ENCODE measurements at places on chromosomes 6 and 20. TPM values are rescaled to one million over a fixed set of nuclear protein-coding genes. Genes with fewer than 3 reads are reported as not detected.

GRCh38 chr6:135412761-135413160, 84.8 kb downstream of the AHI1 start:
- no peak for DNase-seq

DNA sequence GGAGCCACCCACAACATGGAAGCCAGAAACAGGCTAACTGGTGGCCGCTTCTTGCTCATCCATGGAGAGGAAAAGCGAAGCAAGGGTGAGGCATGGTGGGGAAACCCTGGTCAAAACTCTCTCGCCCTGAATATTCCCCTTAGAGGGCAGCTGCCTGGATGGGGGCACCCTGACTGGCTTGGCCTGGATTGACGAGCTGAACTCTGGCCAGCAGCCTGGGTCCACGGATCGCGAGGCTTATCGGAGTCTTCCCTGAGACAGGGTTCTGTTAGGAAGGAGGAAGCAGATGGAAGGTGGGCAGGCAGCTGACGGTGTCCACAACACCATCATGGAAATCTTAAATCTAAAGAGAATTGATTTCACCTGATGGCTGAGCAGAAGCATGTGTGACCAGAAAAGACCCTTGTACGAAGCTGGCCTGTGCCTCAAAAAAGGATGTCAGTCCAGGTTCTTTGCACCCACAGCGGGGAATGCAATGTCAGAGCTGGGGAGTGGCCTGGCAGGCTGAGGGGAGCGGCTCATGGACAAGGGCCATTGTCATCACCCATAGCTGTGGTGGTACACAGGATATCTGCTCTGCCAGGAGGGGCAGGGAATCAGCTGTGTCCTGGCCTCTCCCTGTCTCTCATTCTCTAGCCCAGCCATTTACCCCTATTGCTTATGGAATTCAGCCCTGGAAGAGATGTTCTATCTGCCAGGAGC, 109.4 kb upstream of the SNX9 start:
- DNase-seq: no peak

DNA sequence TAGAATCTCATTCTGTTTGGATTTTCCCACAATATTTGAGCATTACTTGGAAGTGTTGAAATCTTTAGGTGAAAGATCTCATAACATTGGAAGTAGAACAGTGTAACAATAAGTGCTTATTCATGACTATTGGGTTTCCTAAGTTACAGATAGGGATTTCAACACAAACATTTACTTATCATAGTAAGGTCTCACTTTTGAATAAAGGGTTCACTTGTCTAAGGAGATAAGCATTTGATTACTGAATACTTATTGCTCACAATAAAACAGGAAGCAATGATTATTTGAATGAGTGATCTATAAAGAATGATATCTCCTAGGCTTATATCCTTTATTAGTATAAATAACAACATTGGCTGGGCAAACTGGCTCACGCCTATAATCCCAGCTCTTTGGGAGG, 14.8 kb downstream of the DDX43 start:
- DNase-seq: no peak

GRCh38 chr6:40960742-40961430, 78.1 kb downstream of the UNC5CL start:
- no peak for DNase-seq

- no peak for DNase-seq
Measured at GRCh38 chr6:102766963-102767362, 1373.5 kb downstream of the GRIK2 start.

LGSN gene
- total RNA-seq: not detected

GPLD1 gene
- total RNA-seq: under 0.01 TPM

CDK5RAP1 gene
- total RNA-seq: 14.6 TPM

NMBR gene
- not detected for total RNA-seq

DDO gene
- total RNA-seq: 2.6 TPM

SLC32A1 gene
- not detected for total RNA-seq
